ENCODE measurements at places on chromosomes 12 and 14. TPM values are rescaled to one million over a fixed set of nuclear protein-coding genes. Genes with fewer than 3 reads are reported as not detected.

The RAPGEF3 gene
- total RNA-seq: 52.3 TPM

The RNASE3 gene
- not detected for total RNA-seq

- DNase-seq: no peak
Observed at GRCh38 chr14:90281261-90281660, 24.9 kb downstream of the PSMC1 start.

DNA sequence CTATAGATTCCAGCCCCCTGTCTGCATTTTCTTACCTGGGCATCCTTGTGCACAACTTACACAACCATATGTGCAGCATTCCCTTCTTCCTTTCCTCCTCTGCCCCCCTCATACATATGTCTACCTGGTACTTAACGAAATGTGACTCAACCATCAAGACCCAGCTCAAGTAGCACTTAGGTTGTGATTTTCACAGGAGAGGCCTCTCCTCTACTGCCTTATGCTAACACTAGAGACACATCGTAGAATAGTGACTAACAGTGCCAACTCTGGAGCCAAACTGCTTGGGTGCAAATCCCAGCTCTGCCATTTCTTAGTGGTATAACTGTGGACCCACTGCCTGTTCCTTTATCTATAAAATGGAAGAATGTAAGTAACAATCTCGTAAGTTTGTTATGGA, 24.1 kb upstream of the PLEKHA5 start:
- DNase-seq: no peak

DNA sequence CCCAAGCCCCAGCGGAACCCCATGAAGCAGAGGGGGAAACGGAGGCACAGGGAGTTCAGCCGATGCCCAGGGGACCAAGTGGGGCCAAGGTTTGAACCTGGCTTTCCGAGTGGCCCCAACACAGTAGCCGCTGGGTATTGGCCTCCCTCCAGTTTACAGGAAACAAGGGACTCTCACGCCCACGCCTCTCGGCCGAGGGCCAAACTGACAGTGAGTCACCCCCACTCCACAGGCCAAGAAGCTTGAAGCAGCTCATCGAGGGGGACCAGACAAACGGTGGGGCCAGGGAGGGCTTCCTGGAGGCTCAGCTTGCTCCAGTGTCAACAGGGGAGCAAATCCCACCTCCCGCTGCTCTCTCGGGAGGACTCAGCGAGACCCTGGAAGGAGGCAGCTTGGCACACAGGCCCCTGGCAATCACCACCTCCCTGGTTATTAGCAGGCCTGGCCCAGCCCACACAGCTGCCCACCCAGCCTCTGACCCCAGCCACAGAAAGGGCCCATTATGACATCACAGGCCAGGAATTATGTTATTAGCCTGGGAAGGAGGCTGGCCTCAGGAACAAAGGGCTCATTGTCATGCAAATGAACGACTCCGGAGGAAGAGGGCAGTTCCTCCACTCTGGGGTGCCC, 54.6 kb downstream of the NCOR2 start:
- no peak for DNase-seq

- DNase-seq: no peak
Observed at GRCh38 chr14:89215531-89215930, 201.5 kb downstream of the FOXN3 start.

GRCh38 chr12:77299910-77300669, 234.7 kb upstream of the E2F7 start:
- DNase-seq: no peak

- DNase-seq: no peak
Observed at GRCh38 chr12:40016980-40017379, 88.9 kb downstream of the SLC2A13 start.

Measured in vagina (tissue), 2 donors.